ENCODE measurements at places on chromosomes 5 and 9.

GRCh38 chr5:161051920-161052500 is 200.0 kb upstream of the ATP10B start:
- no peak for DNase-seq

- DNase-seq: peak; percentile 16
These were observed 11.1 kb downstream of the CNTFR start for GRCh38 chr9:34578241-34579103.

GRCh38 chr5:28810751-28811136 is 1772.4 kb upstream of the CDH9 start:
- DNase-seq: no peak

DNA sequence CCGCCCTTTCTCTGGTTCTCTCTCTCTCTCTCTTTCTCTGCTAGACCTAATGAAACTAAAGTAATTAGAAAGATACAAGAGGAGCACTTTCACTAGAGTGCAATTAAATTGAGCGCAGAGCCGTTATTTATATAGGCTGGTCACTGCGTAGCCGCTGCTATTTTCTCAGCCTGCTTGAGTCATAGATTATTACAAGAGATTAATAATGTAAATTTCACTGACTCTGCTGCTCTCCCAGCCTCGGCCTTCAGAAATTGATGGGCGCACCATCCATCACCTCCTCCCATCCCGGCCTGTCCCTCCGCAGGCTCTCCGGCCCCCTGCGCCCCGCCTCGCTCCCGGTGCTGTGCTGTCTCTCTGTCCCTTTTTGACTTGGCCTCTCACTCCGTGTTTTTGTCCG is 268.0 kb upstream of the MVB12B start:
- no peak for DNase-seq

GRCh38 chr5:103293719-103294118 is 35.2 kb downstream of the MACIR start:
- no peak for DNase-seq

GRCh38 chr5:131854134-131854533 is 57.3 kb upstream of the FNIP1 start:
- no peak for DNase-seq

DNA sequence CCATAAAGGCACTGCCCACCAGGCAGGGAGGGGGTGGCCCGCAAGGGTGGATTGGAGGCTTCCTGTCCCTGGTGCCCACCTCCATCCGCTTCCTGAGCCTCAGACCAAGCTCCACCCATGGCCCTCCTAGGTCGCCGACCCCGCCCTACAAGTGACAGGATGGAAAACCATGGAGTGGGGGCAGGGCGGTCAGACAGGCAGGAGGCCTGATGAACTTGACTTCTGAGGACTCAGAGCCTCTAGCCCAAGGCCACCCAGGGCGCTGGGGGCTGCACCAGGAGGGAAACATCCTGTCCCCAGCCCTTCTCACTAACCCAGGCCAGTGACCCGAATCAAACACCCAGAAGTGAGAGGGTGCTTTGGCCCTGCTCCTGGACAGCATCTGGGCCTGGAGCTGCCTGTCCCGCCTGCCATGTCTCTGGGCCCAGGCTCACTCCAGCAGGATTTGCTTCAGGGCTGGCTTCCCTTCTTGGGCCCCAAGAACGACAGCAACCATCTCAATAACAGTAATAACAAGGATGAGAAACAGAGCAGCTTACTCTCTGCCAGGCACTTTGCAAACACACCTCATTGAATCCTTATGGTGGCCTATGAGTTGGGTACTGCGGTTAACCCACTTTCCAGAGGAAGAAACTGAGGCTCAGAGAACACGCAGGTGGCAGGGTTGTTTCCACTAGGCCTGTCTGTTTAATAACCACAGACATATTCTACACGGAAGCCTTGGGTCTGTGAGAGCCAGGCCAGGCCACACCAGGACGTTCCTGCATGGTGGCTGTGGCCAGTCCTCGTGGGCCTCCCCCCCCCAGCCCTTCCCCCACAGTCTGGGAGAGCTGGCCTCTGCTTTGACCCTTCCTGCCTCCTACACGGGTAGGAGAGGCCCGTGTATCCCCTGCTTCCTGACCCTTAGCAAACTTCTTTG is 4.4 kb upstream of the ST6GALNAC6 start:
- no peak for DNase-seq

DNA sequence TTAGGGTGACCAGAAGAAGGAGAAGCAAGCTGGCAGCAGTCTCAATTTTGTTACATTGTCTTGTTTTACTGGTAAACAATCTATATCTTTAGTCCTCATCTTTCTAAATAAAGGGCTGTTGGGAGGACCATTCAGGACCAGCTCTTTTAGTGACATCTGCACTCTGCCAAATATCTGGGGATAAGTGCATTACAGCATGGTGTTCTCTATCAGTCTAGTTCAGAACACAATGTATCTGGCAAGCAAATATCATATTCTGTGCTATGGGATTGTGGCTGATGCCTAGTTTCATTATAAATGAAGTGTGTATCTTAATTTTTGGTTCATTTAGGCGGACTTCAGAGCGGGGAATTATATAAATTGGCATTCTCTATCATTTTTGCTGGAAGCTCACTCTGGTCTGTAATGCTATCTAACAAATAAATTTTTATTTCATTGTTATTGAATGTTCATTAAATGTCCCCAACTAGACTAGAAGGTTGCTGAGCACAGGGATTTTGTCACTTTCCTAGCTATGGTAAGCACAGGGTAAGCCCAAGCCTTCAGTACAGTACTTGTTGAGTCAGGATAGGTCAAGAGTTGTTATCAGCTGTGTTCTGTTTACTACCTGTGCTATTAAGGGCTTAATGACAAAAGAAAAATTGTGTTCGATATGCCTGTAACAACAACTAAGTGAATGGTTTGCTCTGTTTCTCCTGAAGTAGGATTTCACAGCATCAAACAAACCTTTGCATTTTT is 11.9 kb downstream of the WDR31 start:
- no peak for DNase-seq

- no peak for DNase-seq
These were observed 27.7 kb downstream of the G3BP1 start for GRCh38 chr5:151799407-151799806.

DNA sequence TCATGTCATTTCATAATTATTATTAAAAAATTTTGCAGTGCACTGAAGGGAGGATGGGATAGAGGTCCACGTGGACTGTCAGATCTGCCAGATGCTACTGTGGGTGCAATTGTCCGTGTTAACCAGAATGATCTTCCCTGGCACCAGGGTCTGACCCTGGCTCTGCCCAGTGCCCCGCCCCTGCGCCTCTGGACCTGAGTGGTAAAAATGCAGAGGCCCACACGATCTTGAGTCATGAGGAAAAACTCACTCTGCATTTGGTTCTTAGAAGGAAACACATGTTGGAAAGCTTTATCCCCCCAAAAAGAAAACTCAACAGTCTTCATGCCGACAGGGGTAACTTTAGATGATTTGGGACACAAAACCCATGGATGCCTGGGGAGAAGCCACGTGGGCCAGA is 20.1 kb upstream of the BARX1 start:
- DNase-seq: no peak

GRCh38 chr9:131657037-131657377 is 82.9 kb downstream of the RAPGEF1 start:
- DNase-seq: no peak

DNA sequence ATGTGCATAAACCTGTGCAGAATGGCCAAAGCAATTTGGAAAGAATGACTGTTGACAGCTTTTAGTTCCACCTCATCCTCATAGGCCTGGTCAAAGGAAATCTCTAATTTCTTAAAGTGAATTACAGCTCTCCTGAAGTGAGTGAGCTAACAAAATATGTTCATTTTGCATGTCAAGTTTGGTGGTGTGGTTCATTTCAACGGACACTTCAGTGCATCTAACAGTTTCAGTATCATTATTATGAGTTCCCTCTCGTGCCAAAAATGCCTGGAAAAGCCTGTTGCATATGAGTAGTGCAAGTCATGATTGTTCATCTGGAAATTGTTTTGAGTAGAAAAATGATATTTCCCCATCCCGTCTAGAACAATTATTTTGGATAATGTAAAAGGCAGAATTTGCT is 53.2 kb upstream of the HMHB1 start:
- no peak for DNase-seq

DNA sequence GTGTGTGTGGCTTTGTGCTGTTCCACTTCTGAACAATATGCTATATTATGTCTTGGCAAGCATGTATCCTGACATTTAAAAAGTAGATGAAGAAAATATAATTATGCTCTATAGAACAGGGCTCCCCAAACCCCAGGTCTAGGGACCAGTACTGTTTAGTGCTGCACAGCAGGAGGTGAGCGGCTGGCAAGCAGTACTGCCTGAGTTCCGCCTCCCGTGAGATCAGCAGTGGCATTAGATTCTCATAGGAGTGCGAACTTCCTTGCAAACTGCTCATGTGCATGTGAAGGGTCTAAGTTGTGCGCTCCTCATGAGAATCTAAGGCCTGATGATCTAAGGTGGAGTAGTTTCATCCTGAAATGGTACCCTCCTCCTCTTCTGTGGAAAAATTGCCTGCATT is 979.1 kb upstream of the CTNND2 start:
- DNase-seq: no peak

- DNase-seq: peak; percentile 24
These were observed 16.1 kb downstream of the IFNE start for GRCh38 chr9:21465859-21466518.

- peak; percentile 21 for DNase-seq
These were observed 59.0 kb upstream of the BARX1 start for GRCh38 chr9:94014066-94014654.

DNA sequence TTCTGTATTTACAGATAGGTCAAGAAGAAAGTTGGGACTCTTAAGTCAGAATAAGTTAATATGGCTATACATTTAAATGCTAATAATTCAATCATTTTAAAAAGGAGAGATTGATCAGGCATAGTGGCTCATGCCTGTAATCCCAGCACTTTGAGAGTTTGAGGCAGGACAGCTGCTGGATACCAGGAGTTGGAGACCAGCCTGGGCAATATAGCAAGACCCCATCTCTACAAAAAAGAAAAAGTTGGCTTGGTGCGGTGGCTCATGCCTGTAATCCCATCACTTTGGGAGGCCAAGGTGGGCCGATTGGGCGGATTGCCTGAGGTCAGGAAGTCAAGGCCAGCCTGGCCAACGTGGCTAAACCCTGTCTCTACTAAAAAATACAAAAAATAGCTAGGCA is 15.0 kb upstream of the GLDC start:
- no peak for DNase-seq

GRCh38 chr5:158855510-158855909 is 244.2 kb downstream of the EBF1 start:
- no peak for DNase-seq

- no peak for DNase-seq
These were observed 6.9 kb downstream of the OTULIN start for GRCh38 chr5:14671414-14671813.

All from NCI-H345 (cell line).